MM.1S (cell line): ENCODE measurements at places on chromosomes 1 and 21.

GRCh38 chr1:22416555-22417454 lies 34.8 kb upstream of the ZBTB40 start:
- H3K27ac ChIP-seq = no peak overlapping the region
- H3K27me3 ChIP-seq = peaks cover 18% of the 10 kb centered on the region
- peaks cover 22% of the 10 kb centered on the region for H3K4me1 ChIP-seq
- no peak overlapping the region for H3K4me3 ChIP-seq
- DNase-seq = peak; percentile 72
- H3K36me3 ChIP-seq = no peaks in the 10 kb centered on the region

DNA sequence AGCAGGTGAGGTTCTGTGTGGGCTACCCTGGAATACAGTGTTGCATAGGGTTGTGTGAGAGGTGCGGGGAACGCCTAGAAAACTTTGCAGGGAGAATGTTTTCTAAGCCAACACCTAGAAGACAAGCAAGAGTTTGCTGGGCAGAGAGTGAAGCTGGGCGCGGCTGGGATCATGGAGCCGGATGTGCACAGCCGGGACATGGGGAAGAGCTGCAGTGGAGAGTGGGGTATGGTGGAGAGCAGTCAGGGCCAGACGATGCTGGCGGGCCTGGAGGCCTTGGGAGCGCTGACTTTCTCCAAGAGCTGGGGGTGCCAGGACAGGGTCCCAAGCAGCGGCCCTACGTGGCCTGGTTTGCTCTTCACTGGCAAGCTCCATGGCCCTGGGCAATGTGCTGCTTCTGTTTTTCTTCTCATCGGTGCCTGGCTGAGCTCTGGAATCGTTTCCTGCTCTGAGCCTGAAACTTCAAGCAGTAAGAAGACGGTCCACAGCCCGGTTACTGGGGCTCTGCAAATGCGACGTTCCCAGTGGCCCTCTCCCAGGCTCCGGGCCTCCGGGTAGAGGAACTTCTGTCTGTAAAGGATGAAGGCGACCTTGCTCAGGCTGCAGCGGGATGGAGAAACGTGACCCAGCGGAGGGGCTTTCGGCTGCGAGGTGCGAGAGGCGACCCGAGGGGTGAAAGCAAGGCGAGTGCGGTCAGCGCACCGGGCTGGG lies 51.9 kb upstream of the CD34 start:
- H3K36me3 ChIP-seq = no peaks in the 10 kb centered on the region
- H3K27ac ChIP-seq = no peak overlapping the region
- DNase-seq = peak; percentile 27
- H3K4me3 ChIP-seq = peak overlapping the region; percentile 85

- no peak overlapping the region for H3K27ac ChIP-seq
- H3K36me3 ChIP-seq = no peaks in the 10 kb centered on the region
Observed at GRCh38 chr1:51643362-51643761, 26.5 kb downstream of the OSBPL9 start.

- no peak overlapping the region for H3K27ac ChIP-seq
- no peaks in the 10 kb centered on the region for H3K27me3 ChIP-seq
- H3K4me1 ChIP-seq = no peaks in the 10 kb centered on the region
- H3K4me3 ChIP-seq = no peak overlapping the region
- DNase-seq = no peak
Observed at GRCh38 chr21:45831991-45832740, 149.4 kb upstream of the COL6A1 start.

GRCh38 chr1:87331365-87332241 lies 2.9 kb downstream of the LMO4 start:
- DNase-seq = peak; percentile 81
- H3K27ac ChIP-seq = peak overlapping the region; percentile 80
- H3K36me3 ChIP-seq = no peaks in the 10 kb centered on the region; the same call in 1 of the 2 replicates
- H3K27me3 ChIP-seq = no peaks in the 10 kb centered on the region
- H3K4me3 ChIP-seq = peak overlapping the region; percentile 80
- peaks cover 7% of the 10 kb centered on the region; the same call in 1 of the 2 replicates for H3K4me1 ChIP-seq

- H3K4me3 ChIP-seq = no peak overlapping the region
- H3K27ac ChIP-seq = no peak overlapping the region
- no peaks in the 10 kb centered on the region for H3K36me3 ChIP-seq
- peaks cover 77% of the 10 kb centered on the region for H3K27me3 ChIP-seq
- no peak for DNase-seq
Observed at GRCh38 chr1:29634746-29635335, 398.5 kb downstream of the PTPRU start.

DNA sequence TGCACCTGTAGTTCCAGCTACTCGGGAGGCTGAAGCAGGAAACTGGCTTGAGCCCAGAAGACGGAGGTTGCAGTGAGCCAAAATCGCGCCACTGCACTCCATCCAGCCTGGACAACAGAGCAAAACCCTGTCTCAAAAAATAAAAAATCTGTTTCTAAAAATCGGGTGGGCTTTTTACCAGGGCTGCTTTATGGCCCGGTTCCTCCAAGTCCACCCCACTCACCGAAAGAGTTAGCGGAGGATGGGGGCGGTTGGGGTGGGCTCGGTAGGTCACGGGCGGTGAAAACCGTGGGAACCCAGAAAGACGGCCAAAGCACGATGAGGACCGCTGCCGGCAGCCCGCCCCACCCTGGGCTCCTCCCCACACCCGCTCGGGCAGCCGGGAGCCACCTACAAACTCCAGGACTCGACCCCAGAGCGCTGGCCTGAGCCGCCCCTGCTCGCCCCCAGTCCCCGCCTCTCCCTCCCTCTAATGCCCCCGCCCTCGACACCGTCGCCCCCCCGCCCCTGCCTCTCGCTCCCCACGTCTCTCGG lies 846 bp upstream of the PER3 start:
- H3K4me3 ChIP-seq = peak overlapping the region; percentile 49
- peaks cover 9% of the 10 kb centered on the region; the same call in 1 of the 2 replicates for H3K4me1 ChIP-seq
- H3K36me3 ChIP-seq = no peaks in the 10 kb centered on the region; the same call in 1 of the 2 replicates
- no peak overlapping the region for H3K27ac ChIP-seq
- H3K27me3 ChIP-seq = no peaks in the 10 kb centered on the region
- peak; percentile 18 for DNase-seq

- H3K4me1 ChIP-seq = peaks cover 18% of the 10 kb centered on the region
- H3K27me3 ChIP-seq = no peaks in the 10 kb centered on the region
- H3K27ac ChIP-seq = no peak overlapping the region
- no peak overlapping the region for H3K4me3 ChIP-seq
- no peaks in the 10 kb centered on the region for H3K36me3 ChIP-seq
Observed at GRCh38 chr1:157829711-157830110, 9.8 kb upstream of the FCRL1 start.

GRCh38 chr1:216614011-216614934 lies 109.0 kb downstream of the ESRRG start:
- no peaks in the 10 kb centered on the region for H3K27me3 ChIP-seq
- H3K4me1 ChIP-seq = no peaks in the 10 kb centered on the region
- H3K27ac ChIP-seq = no peak overlapping the region
- no peak for DNase-seq
- no peaks in the 10 kb centered on the region for H3K36me3 ChIP-seq

GRCh38 chr21:34524646-34525601 lies 12.9 kb upstream of the KCNE1 start:
- H3K4me3 ChIP-seq = no peak overlapping the region
- no peaks in the 10 kb centered on the region for H3K36me3 ChIP-seq
- no peak overlapping the region for H3K27ac ChIP-seq
- no peaks in the 10 kb centered on the region for H3K27me3 ChIP-seq

DNA sequence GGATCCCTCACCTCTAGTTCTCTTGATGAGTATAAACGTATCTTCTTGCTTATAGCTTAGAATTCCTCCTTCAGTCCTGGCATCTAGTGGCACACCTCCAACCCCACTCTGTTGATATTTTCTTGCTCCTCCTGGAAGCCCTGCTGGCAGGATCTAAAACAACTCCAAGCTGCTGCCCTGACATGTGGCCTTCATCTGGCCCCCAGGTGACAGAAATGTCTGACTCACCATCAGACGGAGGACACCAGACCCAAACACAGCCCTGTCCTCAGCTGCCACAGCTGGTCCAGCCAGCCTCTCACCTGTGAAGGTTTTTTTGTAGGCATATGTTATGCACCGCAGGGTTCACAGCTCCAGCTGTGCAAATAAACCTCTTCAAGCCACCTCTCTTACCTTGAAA lies 53.4 kb downstream of the KRTAP19-8 start:
- peak; percentile 18 for DNase-seq
- H3K36me3 ChIP-seq = no peaks in the 10 kb centered on the region
- H3K27me3 ChIP-seq = no peaks in the 10 kb centered on the region
- no peak overlapping the region for H3K4me3 ChIP-seq
- peaks cover 7% of the 10 kb centered on the region; the same call in 1 of the 2 replicates for H3K4me1 ChIP-seq

- H3K27ac ChIP-seq = no peak overlapping the region
- H3K4me1 ChIP-seq = no peaks in the 10 kb centered on the region
- peaks cover 11% of the 10 kb centered on the region; the same call in 1 of the 2 replicates for H3K36me3 ChIP-seq
- H3K4me3 ChIP-seq = no peak overlapping the region
- no peaks in the 10 kb centered on the region for H3K27me3 ChIP-seq
Observed at GRCh38 chr1:219967361-219967760, 39.0 kb upstream of the SLC30A10 start.

DNA sequence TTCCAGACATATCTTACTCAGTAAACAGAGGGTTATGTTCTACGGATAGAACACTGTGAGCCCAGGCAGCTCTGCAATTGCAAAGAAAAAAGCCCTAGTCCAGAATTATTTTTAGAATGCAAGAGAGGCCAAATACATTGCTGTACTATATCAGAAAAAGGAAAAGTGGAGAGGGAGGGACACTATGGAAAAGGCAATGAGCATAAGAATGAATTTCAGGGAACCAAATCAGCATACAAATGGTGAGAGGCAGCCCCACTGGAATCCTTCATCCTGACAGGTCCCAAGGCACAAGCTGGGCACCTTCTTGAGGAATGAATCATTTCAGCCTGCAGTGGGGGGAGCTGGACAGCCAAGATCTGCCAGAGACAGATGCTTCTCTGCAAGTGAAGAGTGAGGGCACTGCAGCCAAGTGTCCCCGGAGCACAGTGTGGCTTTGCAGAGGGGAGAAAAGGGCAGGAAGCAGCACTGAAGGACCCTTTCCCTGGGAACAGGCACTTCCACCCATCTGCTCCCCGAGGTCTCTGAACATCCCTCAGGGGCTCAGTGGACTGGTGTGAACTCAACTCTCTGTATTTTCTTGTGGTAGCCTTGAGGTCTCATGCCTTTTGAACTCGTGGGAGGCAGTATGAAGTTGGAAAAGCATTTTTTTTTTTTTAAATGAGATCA lies 115.6 kb downstream of the XCL2 start:
- no peak overlapping the region for H3K4me3 ChIP-seq
- H3K27me3 ChIP-seq = no peaks in the 10 kb centered on the region
- DNase-seq = no peak
- H3K36me3 ChIP-seq = no peaks in the 10 kb centered on the region

DNA sequence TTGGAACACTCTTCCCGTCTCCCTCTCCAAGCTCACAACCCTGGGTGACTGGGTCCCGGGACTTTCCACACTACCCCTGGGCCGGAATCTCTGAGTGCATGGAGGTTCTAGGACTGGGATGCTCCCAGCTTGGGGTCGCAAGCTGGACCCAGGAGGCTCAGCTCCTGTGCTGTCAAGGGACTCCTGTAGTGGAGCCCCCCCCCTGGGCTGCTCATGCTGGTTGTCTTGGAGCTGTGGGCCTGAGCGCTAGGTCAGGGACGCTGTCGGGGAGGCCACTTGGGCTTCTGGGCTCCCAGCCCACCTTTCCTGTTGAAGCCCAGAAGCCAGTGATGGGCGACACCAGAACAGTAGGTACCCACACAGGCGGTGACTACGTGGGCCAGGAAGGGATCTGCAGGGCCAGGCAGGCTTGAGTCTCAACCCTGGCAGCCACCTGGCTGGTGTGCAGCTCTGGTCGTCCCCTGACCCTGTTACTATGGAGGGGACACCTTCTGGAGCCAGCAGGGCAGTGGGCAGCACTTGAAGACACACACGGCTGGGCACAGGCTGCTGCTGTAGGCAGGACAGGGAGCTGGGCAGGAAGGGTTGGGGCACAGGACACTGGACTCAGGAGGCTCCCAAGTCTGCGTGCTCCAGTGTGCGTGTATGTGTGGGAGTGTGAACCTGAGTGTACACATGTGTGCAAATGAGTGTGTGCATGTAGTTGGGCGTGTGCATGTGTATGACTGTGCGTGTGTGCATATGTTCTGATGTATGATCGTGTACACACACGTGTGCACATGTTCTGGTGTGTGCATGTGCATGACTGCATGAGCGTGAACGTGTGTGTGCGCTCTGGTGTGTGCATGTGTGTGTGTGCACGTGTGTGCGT lies 3.0 kb downstream of the MMEL1 start:
- no peaks in the 10 kb centered on the region for H3K4me1 ChIP-seq
- H3K36me3 ChIP-seq = no peaks in the 10 kb centered on the region
- H3K27ac ChIP-seq = no peak overlapping the region

GRCh38 chr1:234734412-234734835 lies 124.4 kb upstream of the IRF2BP2 start:
- no peaks in the 10 kb centered on the region for H3K36me3 ChIP-seq
- H3K4me3 ChIP-seq = no peak overlapping the region
- H3K27me3 ChIP-seq = no peaks in the 10 kb centered on the region
- no peak for DNase-seq
- H3K4me1 ChIP-seq = no peaks in the 10 kb centered on the region

DNA sequence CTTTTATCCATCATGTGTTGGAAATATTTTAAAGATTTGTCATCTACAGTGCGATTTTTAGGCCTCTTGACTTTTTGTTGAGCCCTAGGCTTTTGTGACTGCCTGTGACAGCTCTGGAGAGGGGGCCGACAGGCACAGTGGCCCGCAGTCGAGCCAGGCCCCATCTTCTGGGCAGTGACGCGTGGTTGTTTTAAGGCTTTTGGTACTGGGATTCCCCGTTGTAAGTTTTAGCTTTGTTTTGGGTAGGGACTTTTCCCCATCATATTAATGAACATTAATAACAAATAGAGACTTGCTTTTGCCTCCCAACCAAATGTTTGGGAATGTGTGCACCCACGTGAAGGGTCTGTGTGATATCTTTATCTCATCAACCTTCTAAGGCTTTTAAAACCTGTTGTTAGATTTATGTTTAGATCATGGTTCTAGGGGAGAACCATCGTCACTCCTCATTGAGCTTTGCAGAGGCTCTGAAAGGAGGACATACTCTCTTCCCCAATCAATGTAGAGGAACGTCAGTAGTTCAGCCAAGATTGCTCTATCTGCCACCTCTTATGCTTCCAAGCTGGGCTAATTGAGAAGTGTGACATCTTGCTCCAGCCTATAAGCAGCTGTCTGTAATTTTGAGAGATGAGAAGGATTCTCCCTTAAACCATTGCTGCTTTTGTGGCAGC lies 34.6 kb downstream of the MAPKAPK2 start:
- H3K36me3 ChIP-seq = no peaks in the 10 kb centered on the region
- no peak for DNase-seq
- no peak overlapping the region for H3K27ac ChIP-seq
- no peak overlapping the region for H3K4me3 ChIP-seq
- peaks cover 43% of the 10 kb centered on the region for H3K4me1 ChIP-seq
- no peaks in the 10 kb centered on the region for H3K27me3 ChIP-seq

GRCh38 chr1:96842215-96842614 lies 120.6 kb downstream of the PTBP2 start:
- no peak overlapping the region for H3K4me3 ChIP-seq
- no peak overlapping the region for H3K27ac ChIP-seq
- no peak for DNase-seq
- no peaks in the 10 kb centered on the region for H3K27me3 ChIP-seq

GRCh38 chr1:161228032-161228431 lies 2.2 kb downstream of the TOMM40L start:
- peak overlapping the region; percentile 49; the same call in 1 of the 2 replicates for H3K27ac ChIP-seq
- H3K27me3 ChIP-seq = no peaks in the 10 kb centered on the region
- peak overlapping the region; percentile 89 for H3K4me3 ChIP-seq
- H3K4me1 ChIP-seq = peaks cover 19% of the 10 kb centered on the region
- no peak for DNase-seq

GRCh38 chr1:227748496-227749182 lies 13.4 kb downstream of the SNAP47 start:
- no peaks in the 10 kb centered on the region for H3K4me1 ChIP-seq
- no peak overlapping the region for H3K27ac ChIP-seq

GRCh38 chr1:209612646-209613399 lies 29.3 kb downstream of the CAMK1G start:
- H3K4me3 ChIP-seq = no peak overlapping the region
- no peak for DNase-seq
- H3K36me3 ChIP-seq = no peaks in the 10 kb centered on the region
